Left forelimb (tissue), 1 donor: ENCODE measurements at places on chromosomes 1 and 21.

DNA sequence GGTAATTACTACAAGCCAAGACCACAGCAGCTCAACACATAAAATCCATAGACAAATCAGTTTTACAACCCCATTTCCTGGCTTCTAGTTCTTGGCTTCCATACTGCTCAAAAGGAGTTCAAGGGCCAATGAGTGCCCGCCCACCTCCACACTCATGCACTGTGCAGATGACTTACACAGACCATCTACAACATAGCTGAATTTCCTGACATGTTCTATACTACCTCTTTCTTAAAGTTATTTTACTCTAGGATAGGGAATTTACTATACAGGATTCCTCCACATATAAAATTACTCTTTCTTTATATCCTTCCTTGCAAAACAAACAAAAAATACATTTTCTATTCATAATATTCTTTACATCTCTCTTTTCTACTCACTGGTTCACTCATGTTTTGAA is 14.6 kb downstream of the BACE2 start:
- no peak for DNase-seq

GRCh38 chr1:225883616-225884265 is 1.6 kb upstream of the TMEM63A start:
- no peak for DNase-seq

GRCh38 chr1:179786815-179787685 is 44.0 kb downstream of the FAM163A start:
- no peak for DNase-seq

GRCh38 chr1:55143684-55144083 is 71.5 kb downstream of the USP24 start:
- DNase-seq = no peak

DNA sequence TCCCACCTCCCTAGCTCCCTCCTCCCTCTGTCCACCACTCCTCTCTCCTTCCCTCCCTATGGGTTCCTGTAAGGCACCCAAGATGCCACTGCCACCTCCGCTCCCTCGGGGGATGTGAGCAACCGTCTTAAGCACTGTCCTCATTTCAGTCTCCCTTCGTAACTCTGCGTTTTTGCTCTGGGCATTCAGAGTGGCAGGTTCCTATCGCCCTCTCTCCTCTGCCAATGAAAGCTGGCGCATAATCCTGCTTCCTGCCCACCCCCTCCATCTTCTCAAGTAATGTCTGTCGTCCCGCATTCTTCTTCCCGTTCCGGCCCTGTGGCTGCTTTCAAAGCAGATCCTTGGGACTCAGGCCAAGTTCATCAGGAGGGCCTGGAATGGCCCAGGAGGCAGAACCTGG is 253.9 kb upstream of the TMEM51 start:
- no peak for DNase-seq

GRCh38 chr1:8659593-8659992 is 157.8 kb downstream of the RERE start:
- no peak for DNase-seq

GRCh38 chr1:37353871-37354270 is 120.5 kb upstream of the ZC3H12A start:
- DNase-seq = no peak
